Upper lobe of left lung (tissue), 6 donors: ENCODE measurements at places on chromosomes 11 and 22.

- peak; percentile 28 for DNase-seq
These were observed 65.5 kb downstream of the C11orf91 start for GRCh38 chr11:33635161-33635560.

- DNase-seq: no peak
These were observed 242.1 kb upstream of the KIRREL3 start for GRCh38 chr11:127242676-127243075.

DNA sequence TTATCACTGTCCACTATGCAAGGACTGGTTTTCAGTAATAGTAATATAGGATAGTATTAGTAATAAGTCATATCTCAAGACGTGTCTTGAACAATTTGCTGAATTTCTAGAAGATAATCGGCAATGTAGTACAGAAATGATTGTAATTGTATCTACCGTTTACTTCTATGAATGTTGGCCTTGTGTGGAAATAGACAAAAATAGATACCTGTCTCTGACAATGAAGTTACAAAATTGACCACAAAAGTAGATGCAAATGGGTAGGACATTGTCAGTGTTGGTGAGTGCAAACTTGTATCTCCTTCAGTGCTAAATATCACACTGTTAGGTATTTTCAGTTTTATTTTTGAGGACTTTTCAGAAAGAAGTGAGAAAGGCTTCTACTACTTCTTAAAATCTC is 43.1 kb downstream of the SVIP start:
- no peak for DNase-seq

GRCh38 chr22:30210235-30210909 is 36.2 kb downstream of the LIF start:
- DNase-seq: peak; percentile 40

DNA sequence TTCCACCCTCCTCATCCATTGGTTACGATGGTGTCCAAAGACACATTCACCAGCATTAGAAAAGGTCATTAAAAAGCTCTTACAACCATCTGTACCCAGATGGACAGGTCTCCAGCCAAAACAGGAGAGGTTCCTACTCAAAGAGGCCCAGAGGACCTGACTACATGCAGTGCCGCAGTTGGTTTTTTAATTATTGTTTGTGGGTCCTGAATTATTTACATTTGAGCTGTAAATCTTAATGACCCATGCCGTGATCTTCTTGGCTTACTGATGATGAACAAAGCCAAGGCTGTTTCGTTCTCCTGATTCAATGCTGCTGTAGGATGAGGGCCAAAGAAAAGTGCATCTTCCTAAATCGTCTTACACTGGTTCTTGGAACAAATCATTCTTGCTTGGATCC is 83.7 kb downstream of the CADM1 start:
- no peak for DNase-seq

DNA sequence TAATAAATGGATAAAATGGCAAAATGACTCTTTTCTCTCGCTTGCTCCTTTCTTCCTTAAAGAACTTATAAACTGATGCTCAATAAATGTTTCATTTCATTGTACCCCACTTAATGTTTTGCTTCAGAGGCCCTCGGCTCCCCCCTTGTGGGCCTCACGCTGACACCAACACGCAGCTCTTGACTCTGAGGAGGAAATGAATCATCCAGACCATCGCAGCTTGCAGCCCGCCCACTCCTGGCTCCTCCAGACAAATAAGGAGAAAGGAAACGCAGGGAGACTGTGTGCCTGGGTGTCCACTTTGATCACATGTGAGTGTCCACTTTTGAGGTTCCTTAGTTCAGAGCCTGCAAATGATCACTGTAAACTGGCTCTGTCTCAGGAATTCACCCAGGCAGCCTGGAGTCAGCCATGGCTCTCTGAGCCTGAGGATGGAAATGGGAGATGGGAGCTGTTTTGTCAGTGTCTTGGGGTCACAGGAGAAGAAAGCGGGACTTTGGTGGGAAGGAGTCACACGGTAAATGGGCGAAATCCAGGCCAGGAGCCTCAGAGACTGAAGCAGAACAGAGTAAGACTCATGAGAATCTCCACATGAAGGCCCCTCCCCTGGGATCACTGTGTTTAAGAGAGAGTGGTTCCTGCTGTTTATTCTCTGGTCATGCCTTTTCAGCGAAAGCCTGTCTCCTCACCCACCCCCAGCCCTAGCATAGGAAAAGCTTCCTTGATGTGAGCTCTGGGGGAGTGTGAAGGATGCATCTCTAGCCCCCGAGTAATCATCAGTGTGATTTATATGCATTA is 96.5 kb downstream of the CWC15 start:
- peak; percentile 79 for DNase-seq
